ENCODE measurements at places on chromosomes 16 and 17.

DNA sequence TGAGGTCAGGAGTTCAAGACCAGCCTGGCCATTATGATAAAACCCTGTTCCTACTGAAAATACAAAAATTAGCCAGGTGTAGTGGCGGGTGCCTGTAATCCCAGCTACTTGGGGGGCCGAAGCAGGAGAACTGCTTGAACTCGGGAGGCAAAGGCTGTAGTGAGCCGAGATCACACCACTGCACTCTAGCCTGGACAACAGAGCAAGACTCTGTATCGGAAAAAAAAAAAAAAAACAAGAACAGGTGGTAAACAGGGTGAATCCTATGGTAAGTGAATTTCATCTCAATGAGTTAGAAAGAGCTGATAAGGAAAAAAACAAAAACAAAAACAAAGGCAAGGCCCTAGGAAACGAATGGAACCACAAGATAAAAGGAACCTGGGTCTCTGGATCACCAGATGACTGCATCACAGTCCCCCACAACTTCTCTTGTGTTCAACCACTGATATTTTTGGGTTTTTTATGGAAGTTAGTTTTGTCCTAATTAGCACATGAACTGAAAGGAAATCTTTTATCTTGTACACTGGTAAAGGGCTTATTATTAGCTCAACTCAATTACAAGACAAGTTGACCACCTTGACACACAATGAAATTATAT is 21.0 kb downstream of the GLG1 start:
- DNase-seq: no peak

- no peak for DNase-seq
Measured at GRCh38 chr16:73730481-73731090, 566.0 kb upstream of the PSMD7 start.

DNA sequence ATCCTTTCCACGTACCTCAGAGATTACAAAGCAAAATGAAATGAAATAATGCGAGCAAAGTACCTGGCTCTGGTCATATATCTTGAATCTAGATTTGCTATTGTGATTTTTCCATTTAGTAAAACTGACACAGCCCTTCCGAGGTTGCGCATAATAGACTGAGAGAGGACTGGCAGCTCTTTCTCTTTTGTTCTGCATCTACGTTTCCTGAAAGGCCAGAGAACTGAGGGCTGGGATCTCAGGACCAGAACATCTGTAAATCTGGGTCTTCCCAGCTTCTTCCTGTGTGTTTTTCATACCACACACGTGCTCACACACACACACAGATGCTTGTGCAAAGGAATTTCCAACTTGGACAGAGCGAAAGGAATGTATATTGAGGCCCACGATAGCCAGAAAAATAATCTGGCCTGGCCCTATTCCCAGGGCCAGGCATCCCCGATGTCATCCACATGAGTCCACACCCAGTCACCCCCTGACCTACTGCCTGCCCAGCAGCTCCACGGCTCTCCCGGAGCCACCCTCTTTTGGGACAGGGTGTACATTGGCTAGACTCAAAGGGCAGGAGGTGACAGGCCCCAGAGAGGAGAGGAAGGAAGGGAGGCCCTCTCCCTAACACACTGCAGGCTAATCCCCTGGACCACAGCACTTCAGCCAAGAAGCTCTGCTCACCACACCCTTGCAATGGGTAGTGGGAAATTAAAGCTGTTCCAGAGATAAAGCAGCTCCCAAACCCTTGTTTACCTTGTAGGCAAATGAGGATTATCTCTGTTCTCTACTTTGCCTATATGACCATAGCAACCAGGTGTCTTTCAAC is 41.8 kb downstream of the NOL11 start:
- no peak for DNase-seq

- DNase-seq: no peak
Measured at GRCh38 chr17:81922566-81923301, 4.8 kb upstream of the SIRT7 start.

- DNase-seq: no peak
Measured at GRCh38 chr16:24805484-24805883, 40.3 kb upstream of the SLC5A11 start.

GRCh38 chr17:46943501-46944393 is 20.8 kb downstream of the GOSR2 start:
- DNase-seq: peak; percentile 22
